ENCODE measurements at places on chromosomes 7 and 10.

DNA sequence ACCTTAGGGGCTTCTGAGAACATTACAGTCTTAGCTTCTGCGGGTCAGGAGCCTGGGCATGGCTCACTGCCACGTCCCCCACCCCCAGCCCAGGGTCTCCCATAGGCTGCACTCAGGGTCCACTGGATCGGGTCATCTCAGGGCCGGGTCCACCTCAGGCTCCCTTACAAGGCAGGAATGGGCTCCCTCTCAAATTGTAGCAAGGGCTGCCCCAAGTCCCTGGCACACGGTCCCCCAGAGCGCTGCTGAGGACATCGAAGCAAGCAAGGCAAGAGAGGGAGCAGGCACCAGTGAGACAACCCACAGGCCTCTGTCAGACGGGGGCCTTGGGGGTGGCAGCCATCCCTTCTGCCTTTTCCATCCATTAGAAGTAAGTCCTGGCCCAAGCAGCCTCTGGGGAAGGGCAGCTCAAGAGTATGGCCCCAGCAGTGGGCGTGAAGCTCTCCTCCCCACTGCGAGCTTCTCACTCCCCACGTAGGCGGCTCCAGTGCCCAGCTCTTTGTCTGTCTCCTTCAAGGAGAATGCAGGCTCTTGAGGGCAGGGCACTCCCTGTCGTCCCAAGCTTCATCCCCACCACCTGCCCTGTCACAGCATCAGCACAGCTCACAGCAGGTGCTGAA, 18.0 kb upstream of the RET start:
- no peak for DNase-seq

GRCh38 chr10:127300868-127301321, 104.5 kb upstream of the INSYN2A start:
- no peak for DNase-seq

DNA sequence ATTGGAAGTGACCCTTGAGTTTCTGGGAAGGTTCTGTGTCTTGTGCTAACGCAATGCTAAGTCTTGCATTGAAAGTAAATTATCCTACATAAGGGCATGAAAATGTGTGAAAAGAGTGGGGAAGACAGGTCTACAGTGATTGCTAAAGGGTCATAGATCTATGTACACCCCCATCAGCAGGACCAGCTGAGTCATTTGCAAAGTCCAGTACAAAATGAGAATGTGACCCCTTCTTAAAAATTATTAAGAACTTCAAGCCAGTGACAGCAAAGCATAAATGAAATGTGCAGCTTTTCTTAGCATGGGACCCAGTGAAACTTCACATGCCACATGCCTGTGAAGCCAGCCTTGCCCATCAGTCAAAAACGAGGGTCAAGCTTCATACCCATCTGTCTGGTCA, 640.7 kb upstream of the MKI67 start:
- DNase-seq, result no peak

GRCh38 chr10:3805201-3805790, 20.3 kb upstream of the KLF6 start:
- DNase-seq, result no peak

- DNase-seq, result no peak
Measured at GRCh38 chr10:34305189-34305588, 509.9 kb downstream of the PARD3 start.

DNA sequence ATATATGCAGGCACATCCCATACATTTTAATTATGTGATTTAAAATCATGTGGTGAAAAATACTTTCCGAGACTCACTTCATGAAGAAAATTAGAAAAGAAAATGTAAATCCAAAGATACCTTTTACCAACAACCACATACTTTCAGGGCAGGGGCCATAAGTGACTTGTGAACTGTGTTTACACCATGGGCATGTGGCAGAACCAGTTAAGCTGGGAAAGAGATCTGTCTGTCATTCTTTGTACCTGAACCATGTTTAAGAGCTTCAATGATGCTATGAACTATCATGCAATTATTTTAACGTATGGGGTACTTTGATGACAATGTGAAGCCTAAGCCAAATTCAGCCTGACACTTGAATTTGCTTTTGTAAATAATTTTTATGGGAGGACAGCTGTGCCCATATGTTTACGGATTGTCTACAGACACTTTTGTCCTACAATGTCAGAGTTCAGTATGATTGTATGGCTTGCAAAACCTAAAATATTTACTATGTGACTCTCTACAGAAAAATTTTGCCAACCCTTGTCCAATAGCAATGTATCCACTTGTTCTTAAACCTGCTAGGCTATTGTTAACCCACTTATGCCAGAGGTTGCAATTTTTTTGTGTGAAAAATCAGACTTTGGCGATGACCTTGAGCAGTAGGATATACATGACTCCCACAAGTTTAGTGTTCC, 654.6 kb downstream of the TNS3 start:
- no peak for DNase-seq

DNA sequence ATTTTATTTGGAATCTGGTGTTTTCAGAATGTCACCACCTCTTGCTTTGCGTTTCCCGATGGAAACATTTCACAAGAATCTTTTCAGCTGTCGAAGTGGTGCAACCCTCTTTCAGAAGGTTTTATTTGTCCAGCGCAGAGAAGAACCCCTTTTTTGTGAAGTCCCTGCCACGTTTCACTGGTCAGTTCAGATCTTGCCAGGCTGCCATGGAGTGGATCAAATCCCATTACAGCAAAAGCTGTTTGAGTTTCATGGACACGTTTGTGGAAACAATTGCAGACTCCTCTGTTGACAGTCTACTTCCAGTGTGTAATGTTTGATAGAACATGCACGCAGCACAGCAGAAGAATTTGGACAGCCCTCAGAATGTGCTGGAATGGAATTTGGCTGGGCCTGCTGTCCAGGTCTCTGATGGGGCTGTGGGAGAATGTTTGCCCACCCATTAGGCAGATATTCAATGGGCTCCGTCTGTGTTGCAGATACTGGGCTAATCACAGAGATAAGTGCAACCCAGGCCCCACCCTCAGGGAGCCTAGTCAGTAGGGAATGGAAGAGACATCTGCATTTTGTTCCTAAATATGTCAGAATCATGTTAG, 143.2 kb downstream of the GRK5 start:
- no peak for DNase-seq

DNA sequence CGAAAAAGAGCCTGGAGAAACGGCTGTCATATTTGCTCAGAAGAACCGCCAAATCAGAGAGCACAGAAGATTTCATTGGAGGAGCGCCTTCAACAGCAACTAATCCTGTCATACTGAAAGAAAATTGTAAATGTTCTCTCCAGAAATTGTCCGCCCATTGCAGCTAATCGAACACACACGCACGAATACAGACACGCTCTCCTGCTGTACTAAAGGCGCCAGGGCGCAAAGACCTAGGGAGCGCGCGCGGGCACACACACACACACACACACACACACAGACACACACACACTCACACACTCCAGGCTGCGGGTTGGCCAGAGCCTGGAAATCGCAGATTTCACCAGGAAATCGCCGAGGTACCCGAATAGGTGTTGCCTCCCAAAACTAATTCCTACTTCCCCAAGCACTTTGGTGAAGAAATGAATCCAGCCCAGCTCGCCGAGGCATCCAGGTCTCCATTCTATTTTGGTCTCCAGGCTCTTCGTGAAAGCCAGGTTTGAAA, at the start of gene CHRM2:
CHRM2 (plus strand) TSS at position 157 of the 505 bp plus-strand sequence. CDS start 146,214 bp downstream, outside the sequence.
- no peak for DNase-seq

DNA sequence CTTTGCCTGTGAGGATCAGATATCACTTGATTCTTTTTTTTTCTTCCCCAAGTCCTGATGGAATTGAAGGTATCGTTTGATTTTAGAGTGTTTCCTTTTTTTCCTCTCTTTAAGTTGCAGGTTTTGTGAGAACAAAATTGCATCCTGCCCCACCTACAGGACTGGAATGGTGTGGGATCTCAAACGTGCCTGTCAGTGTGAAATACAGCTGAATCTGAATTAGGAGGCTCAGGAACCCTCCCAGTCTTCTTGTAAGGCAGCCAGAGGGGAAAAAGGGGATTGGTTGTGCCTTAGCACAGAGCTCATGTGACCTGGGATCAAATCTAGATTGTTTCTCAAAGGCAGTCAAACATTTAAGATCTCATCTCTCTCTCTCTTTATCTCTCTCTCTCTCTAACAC, 32.7 kb upstream of the KLHL7 start:
- DNase-seq, result no peak

GRCh38 chr10:110992006-110992800, 72.8 kb downstream of the SHOC2 start:
- no peak for DNase-seq

GRCh38 chr7:15972862-15973275, 286.4 kb upstream of the MEOX2 start:
- no peak for DNase-seq

DNA sequence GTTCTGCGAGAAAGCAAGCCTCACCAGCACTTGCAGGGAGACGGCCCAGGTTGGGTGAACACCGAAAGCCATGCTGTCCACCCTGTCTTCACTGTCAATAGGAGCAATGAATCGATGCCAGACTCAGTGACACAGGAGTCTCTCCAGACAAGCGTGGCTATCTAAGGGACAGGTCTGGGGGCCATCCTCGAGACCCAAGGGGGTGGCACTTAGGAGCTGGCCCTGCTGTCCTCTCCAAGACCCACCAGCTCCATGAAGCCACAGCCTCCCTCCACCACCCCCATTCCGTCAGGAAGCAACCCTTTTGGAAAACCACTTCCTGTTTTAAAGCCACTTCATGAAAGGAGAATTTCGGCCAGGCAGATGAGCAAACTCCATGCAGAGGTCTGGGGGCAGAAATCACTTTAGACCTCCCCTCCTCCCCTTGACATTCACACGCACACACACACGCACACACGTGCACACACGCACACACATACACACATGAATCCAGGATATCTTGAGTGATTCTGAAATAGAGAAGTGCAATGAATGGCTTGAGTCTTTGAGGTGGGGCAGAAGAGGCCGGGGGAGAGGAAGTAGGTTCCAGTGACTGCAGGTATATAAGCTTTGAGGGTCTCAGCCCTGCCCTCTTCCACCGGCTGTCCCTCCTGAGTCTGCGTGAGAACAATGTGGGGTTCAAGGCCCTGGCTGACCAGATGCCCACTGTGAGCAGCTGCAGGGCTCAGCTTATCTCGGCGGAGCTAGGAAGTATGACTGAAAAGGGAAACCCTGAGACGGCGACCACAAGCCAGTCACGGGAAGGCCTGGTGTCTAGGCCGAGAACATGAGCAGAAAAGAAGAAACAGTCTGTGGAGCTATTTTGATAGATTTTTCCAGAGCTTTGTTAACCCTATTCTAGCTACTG, 25.0 kb downstream of the RGS10 start:
- no peak for DNase-seq

DNA sequence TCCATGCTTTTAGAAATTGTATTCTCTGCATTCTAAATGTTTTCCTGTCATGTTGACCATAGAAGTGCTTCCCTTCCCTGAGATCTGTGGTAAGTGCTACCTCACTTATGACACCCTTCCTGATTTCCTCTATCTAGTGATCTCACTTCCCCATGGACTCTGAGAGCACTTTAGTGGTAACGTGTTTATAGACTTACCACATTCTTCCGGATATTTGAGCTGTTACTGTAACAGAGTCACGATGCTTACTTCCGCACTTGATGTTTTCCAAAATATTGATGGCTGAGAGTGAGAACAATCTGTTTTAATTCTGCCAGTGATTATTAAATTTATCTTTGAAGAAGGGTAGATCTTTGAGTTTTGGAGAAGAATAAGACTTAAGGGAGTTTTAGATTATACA, 60.1 kb upstream of the NAMPT start:
- DNase-seq, result no peak

- no peak for DNase-seq
Measured at GRCh38 chr7:150631866-150632864, at the start of gene GIMAP6. Gene GIMAP6, minus strand, starts transcription at chr7:150632385. Its CDS starts 2,243 bp downstream, at chr7:150630142.

- no peak for DNase-seq
Measured at GRCh38 chr7:108314049-108314448, 142.2 kb downstream of the NRCAM start.

GRCh38 chr7:93601363-93601762, 26.8 kb upstream of the CALCR start:
- DNase-seq, result no peak

DNA sequence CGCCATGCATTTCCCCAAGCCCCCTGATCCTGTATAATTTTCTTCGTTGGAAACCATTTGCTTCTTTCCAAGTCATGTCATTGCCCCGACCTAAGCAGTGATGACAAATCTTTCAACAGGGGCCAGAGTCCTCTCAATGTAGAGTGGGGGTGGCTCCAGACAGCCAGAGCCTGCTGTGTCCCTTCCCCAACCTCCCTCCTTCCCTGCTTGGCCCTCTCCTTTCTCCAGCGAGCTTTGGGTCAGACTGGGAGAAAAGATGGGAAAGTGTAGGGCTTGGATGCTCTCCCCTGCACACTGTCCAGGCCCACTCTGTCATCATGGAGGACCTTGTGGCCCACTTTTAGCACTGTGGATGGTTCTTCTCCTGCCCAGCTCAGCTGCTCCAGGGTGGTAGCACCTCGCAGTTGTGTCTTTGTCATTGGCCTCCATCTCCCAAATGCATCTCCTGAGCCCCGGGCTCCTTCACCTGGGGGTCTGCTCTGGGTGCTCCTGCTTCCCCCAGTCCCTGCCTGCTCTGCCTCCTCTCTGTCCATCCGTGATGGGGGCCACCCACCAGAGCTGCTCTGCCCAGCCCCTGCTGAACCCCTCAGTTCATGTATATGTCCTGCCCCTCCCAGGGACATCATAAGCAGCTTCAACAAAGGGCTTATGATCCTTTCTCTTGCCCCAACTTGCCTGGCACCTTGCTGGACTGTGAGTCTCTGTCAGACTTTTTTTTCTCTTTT, 37.5 kb downstream of the BTBD16 start:
- DNase-seq, result no peak

GRCh38 chr7:20797462-20798080, 10.9 kb upstream of the SP8 start:
- DNase-seq, result no peak

GRCh38 chr7:158032561-158033115, 555.0 kb downstream of the PTPRN2 start:
- DNase-seq, result no peak

DNA sequence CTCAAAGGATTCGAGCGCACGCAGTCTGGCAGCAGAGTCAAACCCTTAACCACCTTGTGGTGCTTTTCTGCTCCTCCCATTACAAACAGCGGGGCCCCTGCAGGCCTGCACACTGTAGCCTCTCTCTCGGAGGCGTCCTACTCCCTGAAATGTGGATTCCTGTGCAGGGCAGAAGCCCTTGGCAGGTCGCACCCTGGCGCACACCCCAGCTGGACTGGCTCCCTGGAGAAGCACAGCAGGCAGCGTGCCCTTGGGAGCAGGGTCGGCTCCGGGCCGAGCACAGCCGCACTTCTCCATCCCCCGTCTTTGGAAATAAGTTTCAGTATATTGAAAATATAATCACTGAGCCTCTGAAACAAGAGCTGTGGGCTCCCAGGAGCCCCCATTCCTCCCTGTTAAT, 144.1 kb downstream of the C10orf105 start:
- no peak for DNase-seq

DNA sequence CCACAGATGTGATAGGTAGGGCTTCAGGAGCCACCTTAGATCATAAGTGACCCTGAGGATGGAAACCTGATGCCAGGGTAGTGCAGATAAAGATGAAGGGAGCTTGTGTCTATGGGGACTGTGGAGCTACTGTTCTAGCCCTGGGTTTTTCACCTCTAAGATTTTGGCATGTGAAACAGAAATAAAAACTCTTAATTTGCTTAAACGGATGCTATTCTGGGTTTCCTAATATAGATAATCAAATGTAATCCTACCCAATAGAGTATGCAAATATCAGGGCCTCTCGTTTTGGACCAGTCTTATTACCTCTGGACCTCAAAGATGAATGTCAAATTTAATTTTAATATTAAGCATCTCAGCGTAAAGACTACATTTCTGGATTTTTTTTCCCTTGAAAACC, 49.3 kb downstream of the ABCB4 start:
- DNase-seq, result no peak

- no peak for DNase-seq
Measured at GRCh38 chr10:49164559-49165188, 23.5 kb downstream of the TMEM273 start.
